BJ (cell line): ENCODE measurements at places on chromosomes 6 and 20. TPM values are rescaled to one million over a fixed set of nuclear protein-coding genes. Genes with fewer than 3 reads are reported as not detected.

Gene TCEA2
- polyA plus RNA-seq, result 17.3 and 34.2 TPM in 2 replicates

Gene SLC2A10
- 31.0 and 41.9 TPM in 2 replicates for polyA plus RNA-seq

Gene SLC22A1
- 0.11 and 0.38 TPM in 2 replicates for polyA plus RNA-seq

Gene CRIP3
- not detected in 2 replicates for polyA plus RNA-seq

Gene C6orf58
- polyA plus RNA-seq, result 0.06 TPM in 1 of 2 replicates, not detected in the other

Gene GHRH
- polyA plus RNA-seq, result not detected in 2 replicates

Gene CLVS2
- polyA plus RNA-seq, result under 0.01 TPM in 1 of 2 replicates, not detected in the other

Gene ULBP1
- 2.6 TPM in 2 replicates for polyA plus RNA-seq

DNA sequence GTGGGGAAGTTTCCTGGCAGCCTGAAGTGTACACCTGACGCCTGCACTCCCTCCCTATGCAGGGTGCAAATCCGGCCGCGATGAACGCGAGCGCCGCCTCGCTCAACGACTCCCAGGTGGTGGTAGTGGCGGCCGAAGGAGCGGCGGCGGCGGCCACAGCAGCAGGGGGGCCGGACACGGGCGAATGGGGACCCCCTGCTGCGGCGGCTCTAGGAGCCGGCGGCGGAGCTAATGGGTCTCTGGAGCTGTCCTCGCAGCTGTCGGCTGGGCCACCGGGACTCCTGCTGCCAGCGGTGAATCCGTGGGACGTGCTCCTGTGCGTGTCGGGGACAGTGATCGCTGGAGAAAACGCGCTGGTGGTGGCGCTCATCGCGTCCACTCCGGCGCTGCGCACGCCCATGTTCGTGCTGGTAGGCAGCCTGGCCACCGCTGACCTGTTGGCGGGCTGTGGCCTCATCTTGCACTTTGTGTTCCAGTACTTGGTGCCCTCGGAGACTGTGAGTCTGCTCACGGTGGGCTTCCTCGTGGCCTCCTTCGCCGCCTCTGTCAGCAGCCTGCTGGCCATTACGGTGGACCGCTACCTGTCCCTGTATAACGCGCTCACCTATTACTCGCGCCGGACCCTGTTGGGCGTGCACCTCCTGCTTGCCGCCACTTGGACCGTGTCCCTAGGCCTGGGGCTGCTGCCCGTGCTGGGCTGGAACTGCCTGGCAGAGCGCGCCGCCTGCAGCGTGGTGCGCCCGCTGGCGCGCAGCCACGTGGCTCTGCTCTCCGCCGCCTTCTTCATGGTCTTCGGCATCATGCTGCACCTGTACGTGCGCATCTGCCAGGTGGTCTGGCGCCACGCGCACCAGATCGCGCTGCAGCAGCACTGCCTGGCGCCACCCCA lies 1.2 kb downstream of the GPR6 start:
- no peak for DNase-seq

GRCh38 chr6:99019381-99019780 lies 71.6 kb upstream of the FBXL4 start:
- DNase-seq, result no peak

GRCh38 chr20:7454047-7454446 lies 486.2 kb downstream of the HAO1 start:
- DNase-seq, result no peak

- no peak for DNase-seq
Measured at GRCh38 chr6:14874975-14875480, 370.8 kb upstream of the JARID2 start.

- no peak for DNase-seq
Measured at GRCh38 chr20:46299078-46299477, 9.2 kb downstream of the CDH22 start.

DNA sequence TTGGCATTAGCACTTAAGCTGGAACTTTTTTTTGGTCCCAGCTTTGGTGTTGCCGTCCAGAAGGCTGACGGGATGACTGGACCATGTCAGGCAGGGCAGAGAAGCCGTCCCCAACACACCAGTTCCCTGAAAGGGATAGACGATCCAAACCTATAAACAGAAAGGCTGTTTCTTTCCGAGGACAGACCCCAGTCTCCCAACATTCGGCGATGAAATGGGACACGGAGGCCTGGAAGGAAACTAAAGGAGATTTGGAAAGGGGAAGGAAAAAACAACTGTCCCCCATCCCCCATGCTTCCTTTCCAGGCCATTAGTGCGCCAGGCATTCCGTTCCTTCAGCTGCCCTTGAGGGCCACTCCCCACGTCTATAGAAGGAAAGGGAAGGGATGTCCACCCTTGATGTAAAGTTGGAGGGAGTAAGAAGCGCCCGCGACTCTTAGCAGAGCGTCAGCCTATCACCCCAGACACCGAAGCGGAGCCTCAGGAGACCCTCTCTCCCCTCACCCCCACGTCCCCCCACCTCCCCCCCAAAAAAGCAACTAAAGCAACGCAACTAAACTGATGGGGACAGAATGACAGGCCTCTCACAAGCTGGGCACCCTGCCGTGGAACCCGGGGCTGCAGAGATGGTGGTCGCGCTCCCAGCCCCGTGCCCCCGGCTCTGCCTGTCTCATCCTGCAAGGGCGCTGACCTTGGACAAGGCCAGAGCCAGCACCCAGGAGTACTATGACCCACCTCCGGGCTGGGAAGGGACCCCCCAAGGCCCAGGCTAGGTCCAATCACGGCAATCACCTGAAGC lies 638 bp downstream of the BLCAP start:
- no peak for DNase-seq

DNA sequence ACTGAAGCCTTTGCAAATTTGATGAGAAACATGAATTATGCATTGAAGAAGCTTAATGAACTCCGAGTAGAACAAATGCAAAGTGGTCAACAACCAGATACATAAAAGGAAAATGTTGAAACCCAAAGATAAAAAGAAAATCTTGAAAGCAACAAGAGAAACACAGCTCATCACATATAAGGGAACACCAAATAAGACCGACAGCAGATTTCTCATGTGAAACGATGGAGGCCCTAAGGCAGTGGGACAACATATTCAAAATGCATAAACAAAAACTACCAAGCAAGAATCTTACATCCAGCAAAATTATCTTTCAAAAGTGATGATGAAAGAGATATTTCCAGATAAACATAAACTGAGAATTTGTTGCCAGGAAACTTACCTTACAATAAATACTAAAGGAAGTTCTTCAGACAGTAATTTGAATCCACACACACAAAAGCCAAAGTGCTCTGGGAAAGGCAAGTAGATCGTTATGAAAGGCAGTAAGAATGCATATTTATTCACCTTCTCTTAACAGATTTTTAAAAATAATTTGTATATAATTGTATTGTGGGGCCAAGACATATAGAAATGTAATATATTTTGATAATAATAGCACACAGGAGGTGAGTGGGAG lies 22.5 kb downstream of the SLC52A3 start:
- DNase-seq, result no peak

- DNase-seq, result no peak
Measured at GRCh38 chr6:144064402-144065212, 30.8 kb downstream of the SF3B5 start.

GRCh38 chr6:35948725-35949124 lies 27.8 kb upstream of the SRPK1 start:
- DNase-seq, result no peak

DNA sequence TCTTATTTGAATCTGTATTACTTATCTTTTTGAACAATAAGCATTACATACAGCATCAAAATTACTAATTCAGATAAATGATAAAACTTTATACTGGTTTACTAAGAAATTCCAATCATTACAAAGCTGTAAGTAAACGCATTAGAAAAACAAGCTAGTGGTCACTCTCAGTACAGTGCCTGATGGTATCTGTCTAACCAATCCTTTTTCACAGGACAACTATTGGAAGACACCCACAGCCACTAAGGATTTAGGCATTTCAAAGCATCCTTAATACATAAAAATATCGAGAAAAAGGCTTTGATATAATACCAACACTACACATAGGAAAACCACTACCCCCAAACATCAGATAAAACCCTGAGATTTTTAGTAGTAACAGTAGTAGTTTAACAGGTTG lies 2.6 kb downstream of the CD164 start:
- DNase-seq, result no peak

DNA sequence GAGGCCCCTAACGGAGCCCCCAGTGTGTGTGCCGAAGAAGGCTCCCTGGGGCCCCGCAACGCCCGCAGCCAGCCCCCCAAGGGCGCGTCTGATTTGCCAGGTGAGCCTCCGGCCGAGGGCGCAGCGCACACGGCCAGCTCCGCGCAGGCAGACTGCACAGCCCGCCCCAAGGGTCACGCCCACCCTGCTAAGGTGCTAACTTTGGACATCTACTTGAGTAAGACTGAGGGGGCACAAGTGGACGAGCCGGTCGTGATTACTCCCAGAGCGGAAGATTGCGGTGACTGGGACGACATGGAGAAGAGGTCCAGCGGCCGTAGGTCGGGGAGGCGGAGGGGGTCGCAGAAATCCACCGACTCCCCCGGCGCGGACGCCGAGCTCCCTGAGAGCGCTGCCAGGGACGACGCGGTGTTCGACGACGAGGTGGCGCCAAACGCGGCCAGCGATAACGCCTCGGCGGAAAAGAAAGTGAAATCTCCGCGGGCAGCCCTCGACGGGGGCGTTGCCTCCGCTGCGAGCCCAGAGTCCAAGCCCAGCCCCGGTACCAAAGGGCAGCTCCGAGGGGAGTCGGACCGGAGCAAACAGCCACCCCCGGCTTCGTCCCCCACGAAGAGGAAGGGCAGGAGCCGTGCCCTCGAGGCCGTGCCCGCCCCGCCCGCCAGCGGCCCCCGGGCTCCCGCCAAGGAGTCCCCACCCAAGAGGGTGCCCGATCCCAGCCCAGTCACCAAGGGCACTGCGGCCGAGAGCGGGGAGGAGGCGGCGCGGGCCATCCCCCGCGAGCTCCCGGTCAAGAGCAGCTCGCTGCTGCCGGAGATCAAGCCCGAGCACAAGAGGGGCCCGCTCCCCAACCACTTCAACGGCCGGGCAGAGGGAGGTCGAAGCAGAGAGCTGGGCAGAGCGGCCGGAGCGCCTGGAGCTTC lies 117.0 kb downstream of the RTN4IP1 start:
- DNase-seq, result no peak

- no peak for DNase-seq
Measured at GRCh38 chr6:119610265-119610664, 260.7 kb upstream of the MAN1A1 start.

DNA sequence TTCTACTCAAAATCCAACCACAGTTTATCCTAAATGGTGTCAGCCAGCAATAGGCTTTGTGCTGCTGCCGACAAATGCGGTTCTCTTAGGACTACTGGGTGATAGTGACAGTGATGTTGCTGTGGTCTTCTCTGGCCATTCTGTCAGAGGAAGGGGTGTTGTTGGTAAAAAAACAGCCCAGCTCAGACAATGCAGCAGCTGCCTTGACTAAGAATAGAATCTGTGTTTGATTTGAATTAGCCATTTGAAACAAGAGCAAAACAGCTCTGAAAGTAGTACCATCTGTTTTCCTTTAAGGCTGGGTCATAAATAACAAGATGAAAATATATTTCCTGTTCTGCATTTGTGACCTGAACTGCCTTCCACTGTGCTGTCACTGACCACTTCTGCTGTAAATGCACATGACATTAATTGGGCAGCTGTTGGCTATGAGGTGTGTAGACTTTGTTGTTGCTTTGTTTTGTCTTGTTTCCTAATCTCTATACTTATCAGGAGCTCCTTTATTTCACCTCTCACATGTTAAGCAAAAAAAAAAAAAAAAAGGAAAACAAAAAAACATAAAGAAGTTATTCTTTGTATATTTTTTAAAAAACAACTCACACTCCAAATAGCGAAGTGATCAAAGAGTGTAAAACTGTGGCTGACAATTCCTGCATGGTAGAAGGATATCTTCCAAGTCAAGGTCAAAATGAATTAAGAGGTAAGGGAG lies 497.8 kb upstream of the ARID1B start:
- peak; percentile 0 for DNase-seq

- DNase-seq, result no peak
Measured at GRCh38 chr6:125041740-125042459, 79.7 kb downstream of the RNF217 start.

GRCh38 chr6:166925141-166925996 lies 31.0 kb downstream of the RNASET2 start:
- no peak for DNase-seq

DNA sequence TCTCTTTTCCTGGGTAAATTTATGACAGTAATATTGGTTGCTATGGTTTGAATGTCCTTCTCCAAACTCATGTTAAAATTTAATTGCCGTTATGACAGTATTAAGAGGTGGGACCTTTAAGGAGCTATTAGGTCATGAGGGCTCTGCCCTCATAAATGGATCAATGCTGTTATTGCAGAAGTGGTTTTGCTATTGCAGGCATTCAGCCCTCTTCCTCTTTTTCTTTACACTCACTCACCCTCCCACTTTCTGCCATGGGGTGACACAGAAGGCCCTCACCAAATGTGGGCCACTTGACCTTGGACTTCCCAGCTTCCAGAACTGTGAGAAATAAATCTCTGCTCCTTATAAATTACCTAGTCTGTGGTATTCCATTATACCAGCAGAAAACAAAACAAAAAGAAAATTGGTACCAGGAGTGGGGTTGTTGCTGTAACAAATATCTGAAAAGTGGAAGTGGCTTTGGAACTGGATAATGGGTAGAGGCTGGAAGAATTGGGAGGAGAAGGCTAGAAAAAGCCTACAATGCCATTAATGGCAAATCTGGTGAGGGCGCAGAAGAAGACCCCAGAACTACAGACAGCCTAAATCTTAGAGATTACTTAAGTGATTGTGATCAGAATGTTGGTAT lies 24.8 kb upstream of the IGF2R start:
- no peak for DNase-seq

DNA sequence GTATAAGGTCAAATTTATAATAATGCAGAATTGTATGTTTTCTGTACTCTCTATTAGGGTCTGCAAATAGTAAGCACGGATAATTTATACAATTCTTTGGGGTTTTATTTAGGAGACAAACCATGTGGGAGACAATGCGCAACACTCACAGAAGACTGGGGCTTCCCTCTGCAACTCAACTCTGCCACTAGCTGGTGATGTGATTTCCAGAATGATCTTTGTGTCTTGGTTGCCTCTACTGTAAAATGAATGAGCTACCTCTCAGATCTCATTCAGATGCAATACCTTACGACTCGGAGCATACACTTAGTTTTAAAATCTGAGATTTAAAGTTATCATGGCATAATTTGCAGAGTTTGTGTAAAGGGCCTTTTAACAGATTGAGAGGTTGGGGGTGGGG lies 6.4 kb downstream of the MAN1A1 start:
- DNase-seq, result no peak

DNA sequence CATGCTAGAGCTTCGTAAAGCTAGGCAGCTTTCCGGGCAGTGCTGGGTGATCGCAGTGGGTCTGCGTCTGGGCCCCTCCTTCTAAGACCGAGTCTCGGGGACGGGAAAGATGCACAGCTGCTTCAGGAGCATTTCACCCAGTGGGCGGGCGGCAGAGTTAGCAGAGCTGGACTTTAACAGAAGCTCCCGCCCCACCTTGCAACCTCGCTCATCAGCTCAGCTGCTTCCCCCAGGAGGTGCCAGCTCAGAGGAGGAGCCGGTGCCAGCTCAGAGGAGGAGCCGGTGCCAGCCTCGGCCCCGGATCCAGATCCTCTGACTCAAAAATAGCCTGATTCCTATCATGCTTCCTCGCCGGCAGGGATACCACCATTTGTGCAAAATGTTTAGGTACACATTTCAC lies 94.5 kb upstream of the RPS6KA2 start:
- no peak for DNase-seq

DNA sequence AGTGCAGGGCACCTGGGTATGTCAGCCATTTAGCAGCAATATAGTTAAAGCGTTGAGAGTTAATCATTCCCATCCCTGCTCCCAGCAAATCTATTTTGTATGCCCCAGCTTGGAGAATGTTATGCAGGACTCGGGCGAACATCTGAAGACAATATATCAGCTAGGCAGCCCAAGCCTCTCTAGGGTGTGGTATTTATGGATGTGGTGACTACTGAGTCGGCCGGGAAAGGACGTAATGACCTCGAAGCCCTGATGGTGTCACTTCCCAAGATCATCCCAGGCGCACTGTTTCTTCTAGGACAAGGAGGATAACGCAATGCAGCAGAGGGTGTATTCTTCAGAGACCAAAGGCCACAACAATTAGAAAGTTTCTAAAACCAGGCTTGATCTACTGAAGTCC lies 63.6 kb upstream of the FAM184A start:
- no peak for DNase-seq
